ENCODE measurements at places on chromosomes 7 and 10. TPM values are rescaled to one million over a fixed set of nuclear protein-coding genes. Genes with fewer than 3 reads are reported as not detected.

The PTN gene
- total RNA-seq: 20.6 TPM

The CNPY1 gene
- total RNA-seq: not detected

DNA sequence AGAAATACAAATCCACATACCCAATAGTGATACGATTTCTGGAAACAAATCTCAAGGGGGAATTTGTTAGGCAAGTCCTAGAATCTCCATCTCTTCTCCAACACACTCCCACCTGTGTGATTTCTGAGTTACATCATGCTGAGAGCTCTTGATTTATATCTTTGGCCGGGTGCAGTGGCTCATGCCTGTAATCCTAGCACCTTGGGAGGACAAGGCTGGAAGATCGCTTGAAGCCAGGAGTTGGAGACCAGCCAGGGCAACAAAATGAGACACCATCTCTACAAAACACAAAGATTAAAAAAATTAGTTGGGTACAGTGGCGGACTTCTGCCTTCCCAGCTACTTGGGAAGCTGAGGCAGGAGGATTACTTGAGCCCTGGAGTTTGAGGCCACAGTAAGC is 1.5 kb upstream of the MTPN start:
- no peak for DNase-seq

DNA sequence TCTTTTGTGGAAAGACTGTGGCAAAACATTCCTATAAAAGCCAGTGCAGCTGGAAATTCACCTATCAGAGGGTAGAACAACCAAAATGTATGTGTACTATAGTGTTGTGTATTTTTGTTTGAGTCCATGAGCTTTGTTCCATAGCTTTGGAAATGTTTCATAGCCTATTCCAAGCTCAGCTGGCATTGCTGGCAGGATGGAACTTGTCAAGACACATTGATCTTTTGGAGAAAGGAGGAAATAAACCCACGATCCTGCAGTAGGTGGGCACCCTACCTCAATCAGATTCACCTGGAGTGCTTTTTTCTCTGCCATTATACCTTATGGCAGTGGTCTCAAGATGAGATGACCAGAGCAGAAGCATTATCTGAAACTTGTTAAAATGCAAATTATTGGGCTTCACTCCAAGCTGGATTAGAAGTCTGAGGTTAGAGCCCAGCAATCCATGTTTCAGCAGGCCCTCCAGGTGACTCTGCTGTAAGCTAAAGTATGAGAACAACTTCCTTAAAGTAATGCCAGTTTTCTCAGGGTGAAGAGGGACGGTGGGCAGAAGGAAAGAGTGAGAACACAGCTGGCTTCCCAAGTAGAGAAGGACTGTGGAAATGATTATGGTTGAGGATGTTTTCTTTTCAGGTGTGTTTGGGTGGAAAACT is 30.3 kb upstream of the CDK1 start:
- no peak for DNase-seq

GRCh38 chr10:48785796-48786195 is 101.1 kb downstream of the WDFY4 start:
- DNase-seq: no peak

GRCh38 chr7:17939606-17940301 is 540 bp downstream of the SNX13 start:
- DNase-seq: no peak

DNA sequence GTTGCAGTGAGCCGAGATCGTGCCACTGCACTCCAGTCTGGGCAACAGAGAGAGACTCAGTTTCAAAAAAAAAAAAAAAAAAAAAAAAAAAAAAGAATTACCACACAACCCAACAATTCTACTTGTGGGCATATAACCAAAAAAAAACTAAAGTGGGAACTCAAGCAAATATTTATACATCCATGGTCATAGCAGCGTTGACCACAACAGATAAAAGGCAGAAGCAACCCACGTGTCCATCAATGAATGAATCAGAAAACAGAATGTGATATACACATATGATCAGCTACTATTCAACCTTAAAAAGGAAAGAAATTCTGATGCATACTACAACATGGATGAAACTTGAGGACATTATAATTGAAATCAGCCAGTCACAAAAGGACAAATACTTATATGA is 179.3 kb upstream of the NEBL start:
- DNase-seq: no peak

DNA sequence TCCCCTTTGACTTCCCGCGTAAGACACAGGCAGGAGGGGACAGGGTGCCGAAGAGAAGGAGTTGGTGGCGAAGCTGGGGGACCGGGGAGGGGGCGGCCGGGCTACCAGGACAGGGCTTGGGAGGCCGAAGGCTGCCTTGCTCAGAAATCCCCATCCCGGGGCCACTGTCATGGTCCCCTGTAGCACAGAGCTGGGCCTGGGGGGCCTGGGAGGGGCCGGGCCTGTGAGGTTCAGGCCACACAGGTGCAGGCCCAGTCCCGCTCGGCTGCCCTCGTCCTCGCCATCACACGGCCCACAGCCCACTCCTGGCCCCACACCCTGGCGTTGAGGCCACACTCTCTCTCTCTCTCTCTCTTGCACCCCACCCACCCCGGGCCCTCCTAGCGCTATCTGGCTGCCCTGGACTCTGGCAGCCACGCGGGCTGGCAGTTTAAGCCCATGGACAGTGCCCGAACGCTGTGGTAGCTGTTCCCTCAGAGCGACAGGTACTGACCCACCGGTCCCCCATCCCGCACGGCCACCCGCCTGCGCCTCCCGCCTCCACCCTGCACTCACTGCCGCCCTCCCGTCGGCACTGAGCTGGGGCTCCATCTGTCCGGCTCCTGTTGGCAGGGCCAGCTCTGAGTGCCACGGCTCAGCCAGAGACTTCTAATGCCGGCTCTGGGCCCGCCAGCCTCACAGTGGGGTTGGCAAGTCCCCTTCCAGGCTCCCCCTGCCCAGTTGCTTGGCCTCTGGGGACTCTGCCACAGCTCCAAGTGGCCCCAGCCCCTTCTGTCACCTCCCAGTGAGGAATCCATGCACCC is 28.0 kb downstream of the TTYH3 start:
- no peak for DNase-seq

Data from thymus (tissue), 14 donors.